ENCODE measurements at places on chromosomes 6 and 20.
A peak's percentile ranks its signal among the peaks of the same experiment; 100 is the strongest.

GRCh38 chr20:21099751-21100577, 6.2 kb downstream of the LINC00237 start:
- no peak for DNase-seq

GRCh38 chr20:35290887-35291417, 1.3 kb downstream of the FAM83C start:
- no peak for DNase-seq

GRCh38 chr6:33696548-33697518, 14.7 kb downstream of the UQCC2 start:
- DNase-seq: peak; percentile 96

DNA sequence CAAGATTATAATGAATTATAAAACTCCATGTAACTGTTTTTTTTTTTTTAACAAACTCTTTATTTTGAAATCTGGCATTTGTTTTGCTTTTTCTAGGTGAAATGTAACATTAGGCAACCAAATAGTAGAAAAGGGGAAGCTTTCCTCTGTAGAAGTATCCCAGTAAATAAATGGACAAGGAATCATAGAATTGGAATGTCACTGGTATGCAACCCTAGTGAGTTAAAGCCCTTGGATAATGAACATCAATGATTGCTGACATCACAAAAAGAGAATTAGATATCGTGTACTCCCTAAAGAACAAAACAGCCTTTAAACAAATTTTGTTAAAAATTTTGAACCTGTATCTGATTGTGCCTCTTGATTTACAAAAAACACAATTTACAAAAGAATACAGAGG, 93.9 kb upstream of the OGFRL1 start:
- DNase-seq: peak; percentile 34

DNA sequence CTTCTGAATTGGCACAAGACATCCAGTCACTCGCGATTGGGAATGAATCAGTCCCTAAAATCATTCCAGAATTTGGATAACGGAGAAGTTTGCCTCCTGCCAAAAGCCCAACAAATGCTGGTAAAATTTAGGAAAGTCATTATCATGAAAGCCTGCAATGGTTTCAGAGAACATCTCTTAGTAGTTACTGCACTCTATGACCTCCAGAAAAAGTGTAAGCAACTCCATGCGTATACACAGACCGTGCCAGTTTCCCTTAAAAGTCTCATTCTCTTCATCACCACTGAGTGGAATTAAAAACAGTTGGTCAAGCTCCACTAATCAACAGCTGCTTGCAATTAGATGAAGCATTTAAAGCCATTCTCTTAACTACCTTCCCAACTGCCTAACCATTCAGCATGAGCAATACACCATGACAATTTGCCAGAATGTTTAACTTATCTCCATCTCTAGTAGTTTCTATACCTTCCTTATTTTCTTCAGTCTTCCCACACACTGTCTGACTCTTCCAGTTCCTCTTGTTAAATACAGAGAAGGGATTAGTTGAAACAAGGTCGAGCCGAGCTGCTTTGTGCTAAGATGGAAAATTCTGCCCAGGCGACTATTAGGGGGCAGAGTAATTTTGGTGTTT, 183.6 kb upstream of the PRDM1 start:
- DNase-seq: no peak

DNA sequence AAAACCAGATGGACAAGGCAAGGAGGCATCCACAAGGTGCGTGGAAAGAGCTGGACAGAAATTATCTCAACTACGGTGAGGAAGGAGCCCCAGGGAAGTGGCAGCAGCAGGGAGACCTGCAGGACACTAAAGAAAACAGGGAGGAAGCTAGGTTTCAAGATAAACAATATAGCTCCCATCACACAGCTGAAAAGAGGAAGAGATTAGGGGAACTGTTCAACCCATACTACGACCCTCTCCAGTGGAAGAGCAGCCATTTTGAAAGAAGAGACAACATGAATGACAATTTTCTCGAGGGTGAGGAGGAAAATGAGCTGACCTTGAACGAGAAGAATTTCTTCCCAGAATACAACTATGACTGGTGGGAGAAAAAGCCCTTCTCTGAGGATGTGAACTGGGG, 26.8 kb downstream of the TRMT6 start:
- DNase-seq: no peak

- DNase-seq: peak; percentile 22
Observed at GRCh38 chr6:170459451-170459850, 93.7 kb downstream of the PSMB1 start.
